ENCODE measurements at places on chromosomes 12 and 14.

DNA sequence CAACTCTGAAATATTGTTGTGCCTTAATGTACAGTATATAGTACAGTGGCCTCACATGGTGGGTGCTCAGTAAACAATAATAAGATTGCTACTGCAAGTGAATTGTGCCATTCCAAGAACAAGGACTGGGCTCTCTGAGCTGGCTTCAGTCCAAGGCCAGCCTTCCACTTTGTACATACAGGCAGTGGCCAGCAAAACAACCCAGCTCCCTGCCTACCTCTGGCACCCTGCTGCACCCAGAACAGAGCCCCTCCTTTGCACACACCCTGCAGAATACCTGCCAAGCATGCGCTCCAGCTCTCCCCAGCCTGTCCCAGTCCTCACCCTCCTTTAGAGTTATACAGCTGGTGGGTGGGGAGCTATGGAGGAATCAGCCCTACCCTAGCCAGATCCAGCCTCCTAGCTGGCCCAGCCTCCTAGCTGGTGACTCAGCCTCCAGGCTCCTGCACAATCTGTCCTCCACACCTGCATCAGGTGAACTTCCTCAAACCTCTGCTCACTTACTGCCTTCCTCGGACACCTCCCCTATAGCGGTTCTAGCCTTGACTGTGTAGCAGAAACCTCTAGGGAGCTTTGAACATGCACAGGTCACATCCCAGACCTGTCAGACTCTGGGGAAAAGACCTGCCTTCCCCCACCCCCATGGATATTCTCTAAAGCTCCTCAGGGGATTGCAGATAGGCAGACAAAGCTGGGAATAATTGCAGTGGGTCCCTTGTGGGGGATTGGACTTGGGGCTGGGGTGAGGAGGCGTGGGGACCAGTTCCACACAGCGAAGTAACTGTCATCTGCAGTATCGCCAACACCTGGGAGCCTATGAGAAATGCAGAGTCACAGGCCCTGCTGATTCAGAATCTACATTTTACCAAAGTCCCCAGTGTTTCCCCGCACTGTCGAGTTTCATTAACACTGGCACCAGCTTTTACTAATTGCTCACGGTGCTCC lies 17.9 kb downstream of the ZDHHC22 start:
- no peak for DNase-seq

- no peak for DNase-seq
These were observed 222.0 kb upstream of the LRIG3 start for GRCh38 chr12:59142183-59142790.

GRCh38 chr12:64452559-64453329 lies 824 bp downstream of the TBK1 start:
- DNase-seq: no peak

DNA sequence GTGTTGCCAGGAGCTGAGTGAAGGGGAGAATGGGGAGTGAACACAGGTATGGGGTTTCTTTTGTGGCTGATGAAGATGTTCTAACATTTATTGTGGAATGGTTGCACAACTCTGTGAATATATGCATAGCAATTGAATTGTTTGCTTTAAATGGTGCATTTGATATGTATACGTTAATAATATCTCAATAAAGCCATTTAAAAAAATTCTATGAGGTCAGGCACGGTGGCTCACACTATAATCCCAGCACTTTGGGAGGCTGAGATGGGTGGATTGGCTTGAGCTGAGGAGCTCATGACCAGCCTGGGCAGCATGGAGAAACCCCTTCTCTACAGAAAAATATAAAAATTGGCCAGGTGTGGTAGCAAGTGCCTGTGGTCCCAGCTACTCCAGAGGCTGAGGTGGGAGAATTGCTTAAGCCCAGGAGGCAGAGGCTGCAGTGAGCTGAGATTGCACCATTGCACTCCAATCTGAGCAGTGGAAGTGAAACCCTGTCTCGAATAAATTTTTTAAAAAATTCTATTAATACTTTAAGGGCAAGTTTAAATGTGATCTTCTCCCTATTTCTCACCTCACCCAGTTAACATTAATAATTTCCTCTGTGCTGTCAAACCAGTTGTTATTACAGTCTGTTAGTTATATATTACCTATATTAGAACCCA lies 65.3 kb downstream of the DENND5B start:
- DNase-seq: no peak

- no peak for DNase-seq
These were observed 137.3 kb downstream of the RASSF9 start for GRCh38 chr12:85698937-85699336.

GRCh38 chr12:27220055-27220987 lies 23.8 kb upstream of the STK38L start:
- DNase-seq: no peak

GRCh38 chr14:90864741-90865140 lies 48.5 kb upstream of the TTC7B start:
- DNase-seq: no peak

GRCh38 chr14:101224356-101225156 lies 321.0 kb upstream of the RTL1 start:
- no peak for DNase-seq

DNA sequence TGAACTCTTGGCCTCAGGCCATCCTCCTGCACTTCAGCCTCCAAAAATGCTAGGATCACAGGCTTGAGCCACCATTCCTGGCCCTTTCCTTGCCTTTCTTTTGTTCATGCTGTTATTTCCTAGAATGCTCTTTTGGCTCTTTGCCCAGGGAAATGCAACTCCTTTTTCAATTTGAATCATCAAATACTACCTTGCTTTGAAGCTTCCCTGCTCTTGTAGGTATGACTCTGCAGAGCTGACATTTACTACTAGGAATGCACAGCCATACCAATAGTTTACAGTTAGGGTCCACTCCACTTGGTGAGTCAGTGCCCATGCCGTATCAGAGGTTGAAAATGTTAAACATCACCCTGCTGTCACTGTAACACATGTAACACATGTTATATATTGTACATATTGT lies 107.0 kb upstream of the CRY1 start:
- no peak for DNase-seq

DNA sequence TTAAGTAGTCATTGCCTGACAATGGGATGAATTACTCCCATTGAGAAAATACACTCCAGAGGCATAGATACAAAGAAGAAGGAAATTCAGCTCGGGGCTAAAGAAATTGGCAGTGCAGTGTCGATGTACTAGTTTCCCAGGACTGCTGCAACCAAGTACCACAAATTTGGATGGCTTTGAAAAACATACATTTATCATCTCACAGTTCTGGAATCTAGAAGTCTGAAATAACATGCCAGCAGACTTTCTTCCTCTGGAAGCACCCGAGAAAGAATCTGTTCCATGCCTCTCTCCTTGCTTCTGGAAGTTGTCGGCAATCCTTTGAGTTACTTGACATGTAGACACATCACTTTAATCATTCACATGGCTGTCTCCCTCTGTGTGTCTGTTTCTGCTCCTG lies 101.9 kb downstream of the TMTC3 start:
- DNase-seq: no peak

DNA sequence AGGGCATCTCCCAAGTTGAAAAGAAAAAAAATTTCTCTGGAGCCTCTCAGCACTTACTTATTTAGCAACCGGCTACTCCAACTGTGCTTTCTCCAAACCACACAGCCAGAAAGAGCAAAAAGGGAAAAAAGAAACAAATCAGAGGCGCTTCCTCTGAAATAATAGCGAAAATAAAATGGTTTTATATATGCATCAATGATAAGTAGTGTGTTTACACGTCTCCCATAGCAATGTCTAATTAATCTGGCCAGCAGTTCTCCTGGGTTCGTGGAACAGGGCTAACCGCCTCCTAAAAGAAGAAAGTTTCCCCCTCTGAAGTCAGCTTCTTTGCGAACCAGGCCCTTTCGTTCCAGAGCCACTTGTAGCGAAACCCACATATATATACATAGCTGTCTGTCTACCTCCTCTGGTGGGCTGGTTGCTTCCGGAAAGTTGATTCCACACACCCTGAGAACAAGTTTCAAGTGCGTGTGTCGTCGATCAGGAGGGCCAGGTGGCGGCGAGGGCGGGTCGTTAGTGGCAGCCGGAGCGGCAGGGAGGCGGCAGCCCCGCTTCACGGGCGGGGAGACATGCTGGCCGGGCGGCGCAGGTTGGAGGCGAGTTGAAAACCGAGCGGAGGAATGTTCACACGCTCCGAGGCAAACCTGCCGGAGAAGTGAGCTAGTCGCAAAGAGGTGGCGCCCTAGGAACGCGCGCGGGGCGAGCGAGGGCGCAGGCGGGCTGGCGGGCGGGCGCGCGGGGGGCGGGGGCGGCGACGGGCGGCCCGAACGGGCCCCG lies 2.7 kb downstream of the PTHLH start:
- no peak for DNase-seq

DNA sequence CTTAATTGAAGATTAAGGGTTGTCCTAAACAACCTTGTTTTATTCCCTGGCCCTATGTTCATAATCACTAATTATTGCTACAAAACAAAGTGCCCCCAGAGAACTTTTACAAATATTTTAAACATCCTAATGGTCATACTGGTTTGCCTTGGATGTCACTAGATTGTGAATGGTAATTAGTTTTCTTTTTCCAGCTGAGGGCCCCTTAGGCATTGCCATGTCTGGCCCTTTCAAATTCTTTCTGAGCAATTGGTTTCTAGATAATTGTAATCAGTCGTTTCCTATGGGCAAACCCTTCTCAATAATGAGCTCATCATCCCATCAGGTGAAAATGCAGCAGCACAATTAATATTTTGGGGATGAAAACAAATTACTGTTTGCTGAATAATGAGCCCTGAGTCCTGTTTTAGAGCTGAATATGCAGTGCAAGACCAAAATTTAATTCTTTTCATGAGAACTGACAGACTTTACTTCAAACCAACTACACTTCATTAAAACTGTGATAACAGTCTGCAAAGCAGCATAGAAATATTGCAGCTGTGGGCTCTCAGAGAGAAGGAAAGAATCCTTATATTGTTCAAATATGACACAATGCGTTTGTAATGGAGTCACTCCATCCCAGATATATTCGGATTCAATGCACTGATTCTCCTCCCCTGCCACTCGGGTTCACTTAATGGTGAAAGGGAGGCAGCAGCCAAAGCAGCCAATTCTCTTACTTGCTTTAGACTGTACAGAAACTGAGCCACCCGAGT lies 67.7 kb upstream of the ARHGAP5 start:
- no peak for DNase-seq

DNA sequence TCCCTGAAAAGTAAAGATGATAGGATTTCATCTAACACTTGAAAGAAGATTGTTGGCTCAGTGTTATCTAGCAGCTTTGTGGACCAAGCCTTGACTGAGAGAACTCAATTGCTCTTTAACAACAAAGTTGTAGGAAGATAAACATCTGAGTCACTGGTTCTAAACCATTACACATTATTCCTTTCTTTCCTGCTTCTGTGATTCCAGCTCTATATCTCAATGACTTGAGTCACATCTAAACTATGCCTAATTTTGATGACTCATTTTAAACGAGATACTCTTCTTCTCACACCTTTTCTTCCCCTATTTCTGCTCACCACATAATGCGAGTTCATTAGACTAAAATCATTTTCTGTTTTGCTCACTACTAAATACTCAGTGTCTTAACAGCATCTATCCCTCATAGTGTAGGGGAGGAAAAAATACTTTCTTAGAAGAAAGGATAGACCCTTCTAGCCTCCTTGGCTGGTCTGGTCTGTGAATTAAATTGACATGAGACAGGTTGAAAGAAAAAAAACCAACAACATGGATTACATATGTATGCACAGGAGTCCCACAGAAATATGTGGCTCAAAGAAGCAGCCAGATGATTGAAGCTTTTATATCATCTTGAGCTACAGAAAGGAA lies 201.4 kb downstream of the C12orf50 start:
- DNase-seq: no peak

GRCh38 chr12:93856611-93857010 lies 179.4 kb downstream of the CRADD start:
- DNase-seq: no peak

- DNase-seq: no peak
These were observed 10.4 kb downstream of the WDR20 start for GRCh38 chr14:102150083-102150482.

DNA sequence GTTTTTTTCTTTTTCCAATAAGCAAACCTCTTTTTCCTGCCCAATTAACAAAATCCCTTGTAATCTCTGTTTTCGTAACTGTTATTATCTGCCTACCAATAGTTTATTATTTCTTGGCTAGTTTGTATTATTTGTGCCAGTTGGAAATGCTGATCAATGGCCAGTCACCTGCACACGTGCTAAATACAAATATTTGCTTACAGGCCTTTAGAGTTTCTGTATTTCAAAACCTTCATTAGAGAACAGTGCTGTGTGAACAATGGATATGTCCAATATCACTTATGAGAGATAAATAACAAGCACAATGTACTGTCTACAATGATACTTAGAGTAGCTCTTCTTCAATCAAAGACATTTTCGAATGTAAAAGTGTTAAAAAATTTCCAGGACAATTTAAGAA lies 10.8 kb upstream of the DYRK2 start:
- DNase-seq: no peak
